ENCODE measurements at places on chromosomes 1 and 21. TPM values are rescaled to one million over a fixed set of nuclear protein-coding genes. Genes with fewer than 3 reads are reported as not detected.

- no peak for DNase-seq
Observed at GRCh38 chr1:151002051-151002450, 4.7 kb downstream of the MINDY1 start.

DNA sequence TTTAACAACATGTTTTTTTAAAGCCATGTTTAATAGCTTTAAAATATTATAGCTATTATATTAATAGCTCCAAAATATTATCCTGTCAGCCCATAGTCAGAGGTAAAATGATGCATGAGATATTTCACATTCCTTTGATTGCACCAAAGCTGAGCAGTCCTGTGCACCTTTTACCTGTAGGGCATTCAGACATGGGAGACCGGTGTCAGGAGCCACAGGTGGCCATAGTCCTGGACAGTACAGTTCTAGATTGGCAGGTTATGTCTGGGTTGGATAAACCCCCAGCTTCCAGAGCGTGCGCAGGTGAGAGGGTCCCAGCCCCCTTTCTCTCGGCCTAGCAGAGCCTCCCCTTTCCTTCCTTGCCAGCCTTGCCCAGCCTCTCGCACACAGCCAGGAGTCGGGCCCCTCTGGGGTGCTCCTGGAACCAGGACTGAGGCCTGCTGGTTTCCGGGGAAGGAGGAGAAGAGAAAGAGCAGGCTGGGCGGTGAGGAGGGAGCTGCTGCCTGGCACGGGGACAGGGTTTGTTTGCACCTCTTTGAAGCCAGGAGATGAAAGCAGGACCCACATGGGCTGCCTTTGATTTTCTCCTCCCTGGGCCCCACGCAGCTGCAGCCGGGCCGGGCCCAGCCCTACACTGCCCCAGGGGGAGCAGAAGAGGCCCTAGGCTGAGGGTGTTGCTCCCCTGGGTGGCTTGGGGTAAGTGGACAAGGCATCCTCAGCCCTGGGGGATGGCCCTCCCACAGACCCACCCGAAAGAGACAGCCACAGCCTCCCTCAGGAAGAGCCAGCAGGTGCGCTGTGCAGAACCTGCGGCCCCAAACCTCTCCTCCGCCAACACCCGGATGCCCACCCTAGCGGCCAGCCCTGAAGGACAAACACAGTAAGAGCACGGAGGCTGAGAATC lies 75.2 kb upstream of the TARDBP start:
- DNase-seq = no peak

DNA sequence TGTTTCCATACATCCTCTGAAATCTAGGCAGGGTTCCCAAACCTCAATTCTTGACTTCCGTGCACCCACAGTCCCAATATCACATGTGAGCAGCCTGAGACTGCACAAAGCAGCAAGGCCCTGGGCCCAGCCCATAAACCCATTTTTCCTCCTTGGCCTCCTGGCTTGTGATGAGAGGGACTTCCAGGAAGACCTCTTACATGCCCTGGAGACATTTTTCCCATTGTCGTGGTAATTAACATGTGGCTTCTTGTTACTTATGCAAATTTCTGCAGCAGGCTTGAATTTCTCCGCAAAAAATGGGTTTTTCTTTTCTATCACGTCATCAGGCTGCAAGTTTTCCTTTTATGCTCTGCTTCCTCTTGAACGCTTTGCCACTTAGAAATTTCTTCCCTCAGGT lies 3.3 kb upstream of the PIGK start:
- no peak for DNase-seq

- peak; percentile 73 for DNase-seq
Observed at GRCh38 chr1:203186446-203187303, at the start of gene CHI3L1. TSS of gene CHI3L1 (minus strand) at chr1:203186704. CDS start at chr1:203186623, 81 bp downstream.

DNA sequence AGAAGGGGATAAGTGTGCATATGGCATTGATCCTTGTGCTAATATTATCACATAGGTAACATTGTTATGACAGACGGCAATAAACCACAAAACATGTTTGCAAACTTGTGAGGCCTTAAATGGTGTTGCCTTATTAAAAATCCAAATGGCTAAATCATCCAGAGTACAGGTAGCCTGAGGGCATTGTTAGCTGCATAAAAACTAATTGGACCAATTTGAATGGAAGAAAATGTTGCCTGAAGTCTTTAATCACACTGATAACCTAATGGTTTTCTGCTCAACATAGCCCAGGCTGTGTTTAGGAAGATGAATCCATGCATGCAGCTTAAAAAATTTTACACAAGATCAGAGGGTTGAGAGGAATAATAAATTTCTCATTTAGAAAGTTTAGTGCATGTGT lies 19.4 kb upstream of the LRRC53 start:
- no peak for DNase-seq

GRCh38 chr1:23591460-23592208 lies 32.3 kb upstream of the ID3 start:
- DNase-seq = no peak

- DNase-seq = no peak
Observed at GRCh38 chr21:35994613-35995012, 65.7 kb downstream of the SETD4 start.

- DNase-seq = no peak
Observed at GRCh38 chr1:159879977-159880376, 17.5 kb upstream of the VSIG8 start.

- no peak for DNase-seq
Observed at GRCh38 chr1:55848906-55849305, 633.7 kb upstream of the USP24 start.

DNA sequence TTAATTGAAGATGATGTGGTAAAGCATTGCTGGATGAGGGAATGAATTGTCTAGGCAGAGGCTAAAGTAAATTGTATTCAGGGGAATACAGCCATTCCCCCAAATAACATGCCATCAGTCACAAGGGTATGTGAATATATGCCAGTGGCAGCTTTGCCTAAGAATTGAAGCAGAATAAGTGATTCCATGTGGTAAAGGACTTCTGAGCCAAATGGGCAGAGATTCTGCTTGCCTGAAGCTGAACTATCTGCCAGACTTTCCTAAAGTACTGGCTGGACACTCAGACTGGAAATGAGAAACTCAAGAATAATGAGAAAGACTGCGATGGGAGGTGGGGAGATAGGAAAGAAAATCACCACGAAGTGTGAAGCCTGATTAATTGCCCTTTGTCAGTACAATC lies 2.4 kb downstream of the LIX1L start:
- DNase-seq = no peak

The TMEM269 gene
- 0.08 TPM for total RNA-seq

The CRABP2 gene
- total RNA-seq = 0.33 TPM

The DMBX1 gene
- total RNA-seq = not detected

The TSPEAR gene
- total RNA-seq = not detected

The BRDT gene
- total RNA-seq = not detected

The RAB7B gene
- 0.73 TPM for total RNA-seq

The TEDDM1 gene
- total RNA-seq = not detected
